ENCODE measurements at places on chromosomes 4 and X. TPM values are rescaled to one million over a fixed set of nuclear protein-coding genes. Genes with fewer than 3 reads are reported as not detected.

- DNase-seq, result peak; percentile 1
Measured at GRCh38 chr4:72489267-72489666, 79.8 kb downstream of the ADAMTS3 start.

The LRP2BP gene
- 0.79 TPM for total RNA-seq

GRCh38 chr4:185016946-185017758 lies 1.1 kb upstream of the HELT start:
- no peak for DNase-seq

GRCh38 chr4:56215901-56216300 lies 171.4 kb downstream of the AASDH start:
- DNase-seq, result peak; percentile 34

The NLGN4X gene
- 0.40 TPM for total RNA-seq

Data from lung microvascular endothelial cell (primary cell).